ENCODE measurements at places on chromosomes 5 and 9.
A peak's percentile ranks its signal among the peaks of the same experiment; 100 is the strongest.

DNA sequence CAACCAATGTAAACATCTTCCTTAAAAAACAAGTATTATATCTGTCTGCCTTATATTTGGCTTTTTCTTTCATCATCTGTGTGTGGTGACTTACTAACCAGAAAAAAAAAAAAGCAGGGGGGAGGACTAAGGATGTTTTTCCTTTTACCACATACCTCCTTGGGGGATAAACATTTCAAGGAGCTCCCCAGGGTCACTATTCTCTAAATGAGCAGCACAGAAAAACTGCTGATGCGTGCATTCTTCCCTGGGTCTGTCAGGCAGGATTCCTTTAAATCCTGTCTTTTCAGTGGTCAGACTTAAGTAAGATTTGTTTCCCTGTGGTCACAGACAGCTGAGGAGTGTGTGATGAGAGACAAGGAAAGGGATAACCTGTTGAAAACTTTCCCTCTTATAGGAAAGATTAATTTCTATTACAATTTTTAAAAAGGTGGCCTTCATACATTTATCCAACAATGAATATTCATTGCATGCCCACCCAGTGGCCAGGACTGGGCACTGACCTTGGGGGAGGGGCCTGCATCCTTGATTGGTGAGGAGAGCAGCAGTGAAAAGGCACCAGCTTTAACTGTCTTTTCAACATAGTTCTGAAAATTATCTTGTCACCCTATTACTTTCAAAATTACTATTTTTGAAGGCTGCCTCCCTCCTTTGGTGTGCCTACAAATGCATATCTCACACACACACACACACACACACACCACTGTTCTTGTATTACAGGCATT is 123.1 kb downstream of the TLE4 start:
- peak; percentile 58 for DNase-seq

DNA sequence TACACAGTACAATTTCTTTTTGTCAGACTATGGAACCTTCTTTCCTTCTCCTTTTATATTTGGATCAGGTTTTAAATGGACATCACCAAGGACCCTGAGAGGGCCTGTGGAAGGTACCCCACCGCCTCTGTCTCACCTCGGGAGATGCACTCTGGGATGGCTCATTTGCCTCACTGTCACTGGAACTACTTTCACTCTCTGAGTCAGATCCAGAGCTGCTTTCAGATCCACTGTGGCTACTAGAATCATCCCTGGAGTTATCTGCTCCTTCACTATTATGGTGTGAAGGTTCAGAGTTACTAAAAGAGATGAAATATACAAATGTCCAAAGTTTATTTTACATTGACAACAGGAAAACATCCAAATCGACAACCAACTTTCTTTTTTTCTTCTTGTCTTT is 24.6 kb downstream of the LEAP2 start:
- no peak for DNase-seq

GRCh38 chr5:96565582-96566265 is 96.5 kb upstream of the CAST start:
- no peak for DNase-seq

DNA sequence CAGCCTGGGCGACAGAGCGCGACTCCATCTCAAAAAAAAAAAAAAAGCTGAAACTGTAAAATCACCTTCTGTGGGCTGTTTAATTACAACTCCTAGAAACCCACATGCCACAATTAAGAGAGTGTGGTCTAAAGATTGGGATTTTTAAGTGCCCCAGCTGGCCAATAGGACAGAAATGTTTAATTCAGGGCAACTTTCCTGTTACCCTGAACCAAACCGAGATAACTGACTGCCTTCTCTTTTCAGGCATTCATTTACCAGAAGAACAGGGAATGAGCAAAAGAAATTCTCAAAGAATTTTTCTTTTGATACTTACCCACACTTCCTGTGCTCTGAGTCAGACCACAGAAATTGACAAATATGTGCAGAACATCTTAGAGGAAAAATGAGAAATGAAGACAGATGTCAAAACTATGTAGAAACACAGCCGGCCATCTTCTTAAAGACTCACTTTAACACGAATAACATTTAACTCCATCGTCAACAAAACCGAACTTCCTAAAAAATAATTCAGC is 221.3 kb upstream of the DAPK1 start:
- DNase-seq, result no peak

- peak; percentile 67 for DNase-seq
These were observed 25.0 kb downstream of the EXOSC2 start for GRCh38 chr9:130718562-130718961.

DNA sequence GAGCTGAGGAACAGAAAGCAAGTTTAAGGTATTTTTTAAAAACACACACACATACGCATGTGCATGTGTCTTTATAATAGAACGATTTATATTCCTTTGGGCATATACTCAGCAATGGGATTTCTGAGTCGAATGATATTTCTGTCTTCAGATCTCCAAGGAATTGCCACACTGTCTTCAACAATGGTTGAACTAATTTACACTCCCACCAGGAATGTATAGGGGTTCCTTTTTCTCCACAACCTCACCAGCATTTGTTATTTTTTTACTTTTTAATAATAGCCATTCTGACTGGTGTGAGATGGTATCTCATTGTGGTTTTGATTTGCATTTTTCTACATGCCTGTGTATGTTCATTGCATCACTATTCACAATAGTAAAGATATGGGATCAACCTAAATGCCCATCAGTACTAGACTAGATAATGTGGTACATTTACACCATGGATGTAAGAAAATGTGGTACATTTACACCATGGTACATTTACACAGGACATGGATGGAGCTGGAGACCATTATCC is 60.3 kb upstream of the MAP3K1 start:
- DNase-seq, result no peak

GRCh38 chr5:31811210-31811609 is 172.3 kb downstream of the PDZD2 start:
- DNase-seq, result no peak

DNA sequence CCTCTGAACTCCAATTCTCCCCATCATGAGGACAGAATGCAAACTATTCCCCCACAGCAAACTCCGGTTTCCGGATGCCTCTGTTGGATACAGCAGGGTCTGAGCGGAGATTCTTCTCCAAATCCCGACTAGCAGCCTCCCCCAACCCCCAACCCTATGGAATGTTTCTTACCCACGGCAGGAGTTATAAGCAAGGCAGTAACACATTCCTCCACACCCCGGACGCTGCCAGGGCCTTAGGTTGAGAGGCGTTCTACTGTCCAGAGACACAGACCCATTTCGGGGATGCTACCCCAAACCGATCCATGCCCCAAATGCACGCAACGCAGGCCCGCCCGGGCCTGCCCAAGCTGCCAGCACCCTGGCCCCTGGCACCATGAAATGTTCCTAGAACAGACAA is 85.6 kb upstream of the LMX1B start:
- DNase-seq, result no peak

- no peak for DNase-seq
These were observed 242.1 kb downstream of the CWC27 start for GRCh38 chr5:65010841-65011240.

GRCh38 chr9:14560194-14560593 is 133.0 kb downstream of the ZDHHC21 start:
- no peak for DNase-seq

DNA sequence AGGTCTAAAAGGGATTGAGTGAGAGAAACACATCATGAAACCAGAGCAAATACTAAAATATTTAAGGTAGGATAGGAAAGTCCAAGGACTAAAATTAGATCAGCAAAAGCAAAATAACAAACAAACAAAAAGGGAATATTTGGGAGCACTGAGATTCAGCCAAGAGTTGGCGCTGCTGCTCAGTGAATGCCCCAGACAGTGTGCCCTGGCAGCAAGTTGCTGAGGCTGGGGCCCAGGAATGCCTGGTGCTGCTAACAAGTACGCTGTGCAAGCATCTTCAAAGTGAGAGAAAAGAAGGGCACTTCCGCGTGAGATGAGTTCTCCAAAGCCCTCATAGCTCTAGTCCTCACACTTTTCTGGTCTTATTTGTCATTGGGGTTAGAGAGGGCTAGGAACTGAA is 603.3 kb downstream of the EFNA5 start:
- DNase-seq, result peak; percentile 65

DNA sequence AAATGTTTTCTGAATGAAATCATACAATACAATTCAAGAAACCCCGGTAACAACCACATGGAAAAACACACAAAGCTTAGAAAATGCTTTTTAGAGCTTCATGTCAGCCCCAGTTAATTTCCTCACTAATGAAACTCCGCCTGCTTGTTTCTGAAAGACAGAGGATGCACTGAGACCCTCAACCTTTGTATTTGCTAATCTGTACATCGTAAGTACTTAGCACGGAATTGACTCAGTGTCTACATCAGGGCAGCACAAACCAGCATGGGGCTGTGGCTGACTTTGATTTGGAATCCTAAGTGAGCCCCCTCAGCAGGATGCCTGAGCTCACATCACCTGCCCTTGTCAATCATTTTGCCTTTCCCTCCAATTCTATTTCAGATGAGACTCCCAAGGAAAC is 499.1 kb upstream of the MPDZ start:
- DNase-seq, result no peak

DNA sequence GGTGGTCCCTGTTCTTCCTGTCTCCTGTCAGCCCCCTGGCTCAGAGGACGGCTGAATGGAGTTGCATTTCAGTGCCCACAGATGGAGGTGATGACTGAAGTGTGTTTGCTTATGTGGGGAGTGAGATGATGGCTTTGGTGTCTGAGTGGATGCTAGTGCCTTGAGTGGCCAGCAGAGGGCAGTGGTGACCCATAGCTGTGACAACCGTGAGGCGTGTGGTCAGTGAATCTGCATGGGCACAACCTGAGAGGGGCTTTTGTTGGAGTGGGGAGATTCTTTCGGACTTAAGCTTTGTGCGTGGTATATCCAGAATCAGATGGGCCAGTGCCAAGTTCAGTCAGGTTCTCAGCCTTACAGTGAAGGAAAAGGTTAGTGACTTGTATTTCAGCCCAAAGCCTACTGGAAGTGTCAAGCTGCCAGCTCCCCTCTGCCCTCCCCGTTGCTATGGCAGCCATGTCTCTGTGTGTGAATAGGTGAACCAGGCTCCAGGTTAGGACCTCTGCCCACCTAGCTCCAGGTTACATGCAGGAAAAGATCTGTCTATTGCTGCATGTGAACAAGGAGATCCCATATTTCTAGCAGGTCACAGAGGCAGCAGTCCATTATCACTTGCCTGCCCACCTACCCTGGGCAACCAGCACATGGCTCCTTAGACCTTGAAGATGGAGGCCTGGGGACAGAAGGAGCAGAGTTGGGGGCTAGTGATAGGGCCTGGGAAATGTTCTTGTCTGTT is 14.7 kb upstream of the CXXC5 start:
- peak; percentile 88 for DNase-seq

GRCh38 chr9:137564817-137565411 is 13.2 kb downstream of the MRPL41 start:
- DNase-seq, result no peak

- DNase-seq, result peak; percentile 77
These were observed 728 bp upstream of the SLC1A1 start for GRCh38 chr9:4489562-4489918.

DNA sequence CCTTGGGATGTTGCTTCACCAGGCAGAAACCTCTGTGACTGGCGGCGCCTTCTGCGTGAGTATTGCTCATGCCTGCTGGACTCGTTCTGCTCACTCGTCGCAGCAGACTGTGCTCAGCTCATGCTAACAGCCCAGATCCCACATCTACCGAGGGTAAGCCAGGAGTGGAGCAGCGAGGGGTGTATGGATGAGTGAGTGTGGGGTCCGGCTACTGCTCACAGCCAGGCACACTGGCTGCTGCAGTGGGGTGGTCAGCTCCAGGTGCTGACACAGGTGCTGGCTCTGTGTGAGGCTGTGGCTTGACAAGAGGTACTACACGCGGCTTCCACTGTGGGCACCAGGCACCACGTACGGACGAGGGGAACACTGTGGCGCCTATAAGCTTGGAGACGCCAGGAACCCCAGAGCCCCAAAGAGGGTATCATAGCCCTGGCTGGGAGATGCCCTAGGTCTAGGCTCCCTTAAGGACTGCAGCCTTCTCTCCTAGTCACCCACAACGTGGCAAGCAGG is 47.7 kb upstream of the CDH12 start:
- no peak for DNase-seq

- DNase-seq, result peak; percentile 38
These were observed 235.9 kb downstream of the EPB41L4A start for GRCh38 chr5:112183103-112183711.

DNA sequence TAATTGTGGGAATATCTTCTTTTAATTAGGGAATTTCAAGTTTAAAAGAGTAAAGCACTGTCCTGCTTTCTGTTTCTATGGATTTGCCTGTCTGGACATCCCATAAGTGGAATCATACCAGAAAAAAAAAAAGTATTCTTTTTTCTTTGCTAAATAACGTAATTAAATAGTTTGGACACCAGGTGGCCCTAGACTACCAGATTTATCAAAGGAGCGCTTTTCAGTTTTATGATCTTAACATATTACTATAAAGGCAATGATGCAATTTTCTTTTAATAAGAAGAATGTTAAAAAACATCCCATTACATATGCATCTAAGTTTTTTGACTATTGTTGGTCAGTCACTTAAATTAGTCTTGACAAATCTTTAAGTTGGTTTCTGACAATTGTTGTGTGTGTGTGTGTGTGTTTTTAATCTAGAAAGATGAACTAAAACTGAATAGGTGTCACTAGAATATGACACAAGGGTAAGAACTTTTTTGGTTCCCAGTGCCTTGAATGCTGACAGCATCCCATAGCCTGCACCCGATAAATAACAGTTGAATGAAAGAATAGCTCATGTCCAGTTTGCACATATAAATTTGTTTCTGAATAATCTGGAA is 49.5 kb downstream of the C5orf22 start:
- DNase-seq, result no peak

DNA sequence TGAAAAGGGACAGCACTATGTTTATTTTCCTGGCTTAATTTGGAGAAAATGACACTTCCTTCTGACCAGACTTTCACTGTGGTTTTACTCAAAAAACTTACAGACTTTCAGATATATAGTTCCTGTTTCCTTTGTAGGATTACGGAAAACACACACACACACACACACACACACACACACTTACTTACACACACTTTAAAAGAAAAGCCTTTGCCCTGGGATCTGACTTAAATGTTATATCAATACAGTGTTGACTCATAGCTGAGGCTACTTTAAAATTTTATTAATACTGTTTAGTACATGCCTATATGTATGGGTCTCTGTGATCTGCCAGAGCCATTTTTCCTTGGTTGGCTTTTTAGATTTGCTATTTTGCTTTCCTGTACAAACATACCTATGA is 758.3 kb downstream of the DNAH5 start:
- no peak for DNase-seq

DNA sequence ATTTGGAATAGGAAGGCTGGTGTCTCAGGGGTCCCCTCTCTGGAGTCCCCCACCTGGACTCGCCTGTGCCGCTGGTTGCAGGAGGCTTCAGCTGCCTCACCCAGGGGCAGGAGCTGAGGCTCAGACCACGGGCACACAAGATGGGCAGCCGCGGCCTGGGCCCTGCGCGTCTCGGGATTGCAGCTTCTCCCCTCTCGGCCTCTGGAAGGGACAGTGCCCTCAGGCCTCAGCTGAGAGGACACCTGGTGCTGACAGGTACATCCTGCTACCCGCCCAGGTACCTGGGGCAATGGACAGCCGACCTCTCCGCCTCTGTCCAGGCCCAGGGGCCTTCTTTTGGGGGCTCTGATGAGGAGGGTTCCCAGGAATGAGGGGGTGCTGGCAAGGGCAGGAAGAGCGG is 38.3 kb downstream of the UNC5A start:
- DNase-seq, result no peak

GRCh38 chr5:16759147-16759773 is 142.5 kb upstream of the RETREG1 start:
- no peak for DNase-seq

- no peak for DNase-seq
These were observed 4.4 kb downstream of the SNX24 start for GRCh38 chr5:122849771-122850170.

Data from endodermal cell (in vitro differentiated cells).